Ascending aorta (tissue), 2 donors: ENCODE measurements at places on chromosomes 7 and 10.

GRCh38 chr7:46652317-46652716 is 731.2 kb upstream of the IGFBP3 start:
- no peak for DNase-seq

GRCh38 chr10:44805466-44806210 is 105.5 kb upstream of the TMEM72 start:
- no peak for DNase-seq

DNA sequence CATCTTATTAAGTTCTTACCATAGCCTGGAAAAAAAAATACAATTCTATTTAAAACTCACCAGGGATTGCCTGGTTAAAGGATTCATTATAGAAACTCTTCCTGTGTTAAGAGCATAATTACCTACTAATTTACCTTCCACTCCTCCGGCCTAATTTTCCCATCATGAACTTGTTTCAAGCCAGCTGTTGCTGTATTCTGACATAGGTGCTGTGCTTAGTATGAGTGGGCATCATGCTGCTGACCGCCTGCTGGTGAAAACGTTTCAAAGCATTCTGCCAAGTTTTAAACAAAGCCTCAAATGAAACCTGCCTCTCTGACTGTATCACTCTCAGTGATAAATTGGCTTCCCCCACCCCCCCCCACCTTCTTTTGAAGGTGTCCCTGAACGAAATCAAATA is 47.8 kb upstream of the KCNMA1 start:
- DNase-seq: no peak

DNA sequence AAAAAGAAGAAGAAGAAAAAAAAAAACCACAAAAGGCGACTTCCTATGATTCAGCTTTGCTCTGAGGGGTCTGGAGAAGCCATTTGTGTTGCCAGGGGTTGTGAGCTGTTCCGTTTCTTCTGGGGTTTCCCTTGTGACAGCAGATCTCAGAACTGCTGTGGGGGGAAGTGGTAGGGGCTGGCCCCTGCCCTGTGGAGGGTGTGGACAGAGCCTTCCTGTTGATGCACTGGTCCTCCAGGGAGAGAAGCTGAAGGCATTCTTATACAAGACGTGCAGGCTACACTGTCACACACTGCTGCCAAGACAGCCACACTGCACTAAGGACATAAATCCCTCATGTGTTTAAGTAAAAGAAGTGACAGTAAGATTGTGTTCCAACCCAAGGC is 17.3 kb upstream of the CSGALNACT2 start:
- peak; percentile 53 for DNase-seq

GRCh38 chr7:117126676-117127075 is 173.4 kb downstream of the ST7 start:
- no peak for DNase-seq

GRCh38 chr7:77786018-77786417 is 12.2 kb downstream of the TMEM60 start:
- DNase-seq: no peak

DNA sequence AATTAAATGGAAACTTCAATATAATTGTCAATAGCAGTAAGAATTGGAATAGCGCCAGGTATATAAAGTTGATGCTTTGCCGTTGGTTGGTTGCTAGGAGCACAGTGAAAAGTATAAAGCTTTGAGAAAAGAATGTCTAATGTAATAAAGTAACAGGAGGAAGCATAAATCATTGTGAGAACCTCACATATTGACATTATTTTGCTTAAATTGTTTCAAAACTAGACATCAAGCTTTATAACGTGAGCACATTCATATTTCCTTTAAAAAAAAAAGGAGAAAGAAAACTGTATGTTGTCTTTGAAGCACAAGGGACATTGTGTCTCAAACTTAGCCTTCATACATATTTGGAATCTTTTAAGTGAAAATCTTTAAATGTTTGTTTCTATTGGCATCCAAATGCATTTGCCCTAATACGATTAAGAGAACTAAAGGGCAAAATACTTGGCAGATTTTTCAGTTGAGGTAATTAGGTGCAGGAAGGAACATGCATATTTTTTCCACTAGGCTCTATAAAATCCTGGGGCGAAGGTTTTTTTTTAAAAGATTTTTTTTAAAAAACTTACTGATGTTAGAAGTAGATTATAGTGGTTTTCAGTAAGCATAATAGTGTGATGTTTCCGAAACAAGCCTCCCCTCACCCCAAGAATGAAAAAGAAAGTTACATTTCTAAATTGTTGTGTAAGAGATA is 92.4 kb downstream of the ARID5B start:
- DNase-seq: no peak

DNA sequence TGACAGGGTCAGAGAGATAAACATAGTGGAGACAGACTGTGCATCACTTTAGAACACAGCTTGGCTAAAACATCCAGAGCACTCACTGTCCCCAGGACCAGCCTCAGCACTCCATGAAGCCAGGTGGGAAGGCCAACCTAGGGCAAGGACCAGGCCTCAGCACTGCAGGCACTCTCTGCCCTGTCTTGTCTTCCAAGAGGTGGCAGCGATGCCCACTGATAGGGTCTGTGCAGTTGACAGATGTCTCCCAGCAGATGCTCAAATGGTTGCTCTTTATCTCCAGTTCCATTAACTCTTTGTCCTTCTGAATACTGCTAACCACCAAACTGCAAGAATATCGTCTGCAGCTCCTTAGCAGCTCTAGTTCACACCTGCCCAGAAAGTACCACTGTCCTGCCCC is 9.1 kb downstream of the DDX56 start:
- DNase-seq: no peak

DNA sequence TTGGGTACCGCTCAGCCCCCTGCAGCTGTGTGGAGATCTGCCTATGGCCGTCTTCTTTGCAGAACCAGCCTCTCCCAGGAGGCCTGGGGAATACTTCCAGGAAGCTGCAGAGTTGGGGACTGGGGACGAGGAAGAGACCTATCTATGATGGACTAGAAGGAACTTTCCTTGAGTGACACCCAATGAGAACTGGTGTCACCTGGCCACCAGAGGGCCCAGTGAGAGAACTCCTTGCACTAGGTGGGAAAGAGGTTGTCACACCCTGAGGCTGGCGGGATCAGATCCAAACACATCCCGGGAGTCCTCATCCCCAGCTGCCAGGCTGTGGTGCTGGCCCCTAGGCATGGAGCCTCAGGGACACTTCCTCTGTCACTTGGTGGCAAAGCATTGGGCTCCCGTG is 4.9 kb upstream of the GRID2IP start:
- DNase-seq: no peak

DNA sequence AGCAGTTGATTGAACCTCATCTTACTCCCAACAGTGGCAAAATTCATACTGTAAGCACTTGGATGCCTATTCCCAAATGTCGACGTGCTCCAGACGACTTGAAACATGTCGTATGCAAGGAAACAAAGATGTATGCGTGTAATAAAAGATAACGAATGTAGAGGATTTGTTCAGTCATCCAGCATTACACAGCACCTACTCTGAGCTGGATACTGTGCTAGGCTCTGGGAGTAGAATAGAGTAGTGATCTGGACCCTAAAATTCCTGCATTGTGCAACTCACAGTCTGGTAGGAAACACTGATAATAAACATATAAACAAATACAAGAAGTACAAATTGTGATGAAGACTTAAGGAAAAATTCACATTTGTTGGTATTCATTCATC is 5.6 kb upstream of the TBX20 start:
- no peak for DNase-seq

GRCh38 chr10:70991140-70992124 is 103.1 kb upstream of the PCBD1 start:
- no peak for DNase-seq

DNA sequence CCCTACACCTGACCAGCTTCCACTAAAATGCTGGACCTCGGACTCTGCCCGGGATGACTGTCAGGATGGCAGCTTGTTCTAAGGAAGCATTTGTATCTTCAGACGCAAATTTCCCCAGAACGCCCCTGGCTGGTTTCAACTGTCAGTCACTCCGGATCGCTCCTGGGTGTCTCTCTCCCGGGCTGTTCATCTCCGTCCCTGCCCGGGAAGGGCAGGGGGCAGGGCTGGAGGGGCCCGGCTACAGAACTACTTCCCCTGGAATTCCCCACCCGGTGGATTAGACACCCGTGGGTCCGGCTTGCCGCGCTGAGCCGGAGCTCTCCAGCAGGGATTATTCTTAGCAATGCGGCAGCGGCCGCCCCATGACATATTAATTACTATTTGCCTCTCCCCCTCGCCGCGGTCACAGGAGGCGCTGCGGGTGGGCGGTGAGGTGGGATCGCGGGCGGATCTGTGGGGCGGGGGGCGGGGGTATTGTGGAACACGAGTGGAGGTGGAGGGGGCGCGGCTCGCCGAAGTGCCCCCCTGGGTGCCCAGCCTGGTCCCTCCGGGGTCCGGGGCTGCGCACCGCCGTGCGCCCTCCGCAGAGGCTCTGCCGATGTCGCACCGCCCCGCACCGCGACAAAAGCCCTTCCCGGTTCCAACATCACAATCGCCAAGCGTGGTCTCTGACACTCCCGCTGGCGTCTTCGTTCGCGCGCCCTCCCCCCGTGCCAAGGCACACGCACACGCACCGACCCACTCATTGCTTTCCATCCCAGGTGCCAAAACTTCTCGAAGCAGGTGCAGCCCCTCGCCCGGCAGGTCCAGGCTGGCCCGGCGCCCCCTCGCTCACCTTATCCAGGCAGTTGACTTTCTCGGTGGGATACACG is 276.1 kb upstream of the NEBL start:
- no peak for DNase-seq

DNA sequence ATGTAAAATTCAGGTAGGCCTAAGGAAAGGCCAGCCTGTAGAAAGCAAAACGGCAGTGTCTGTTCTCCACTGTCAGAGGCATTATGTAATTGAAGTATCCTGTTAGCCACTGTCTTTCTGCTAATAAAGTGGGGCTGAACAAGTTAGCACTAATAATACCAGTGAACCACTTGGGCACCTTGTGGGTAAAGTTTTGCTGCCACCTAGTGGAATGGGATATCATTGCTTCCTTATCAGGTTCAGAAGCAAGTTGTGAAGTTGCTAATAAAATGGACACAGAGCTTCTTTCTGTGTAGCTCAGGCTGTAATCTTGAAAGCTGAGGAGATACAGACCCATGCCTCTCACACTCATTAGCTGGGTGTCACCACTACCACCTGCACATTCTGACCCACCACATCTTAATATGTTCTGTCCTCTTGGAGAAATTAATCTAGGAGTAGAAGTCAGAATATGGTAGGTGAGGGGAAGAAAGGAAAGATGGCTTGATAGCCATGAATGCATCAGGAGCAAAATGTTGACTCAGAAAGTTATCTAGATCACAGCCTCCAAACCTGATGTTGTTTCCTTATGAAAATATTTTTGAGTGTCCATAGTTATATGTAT is 175.1 kb downstream of the SEPTIN7 start:
- no peak for DNase-seq

DNA sequence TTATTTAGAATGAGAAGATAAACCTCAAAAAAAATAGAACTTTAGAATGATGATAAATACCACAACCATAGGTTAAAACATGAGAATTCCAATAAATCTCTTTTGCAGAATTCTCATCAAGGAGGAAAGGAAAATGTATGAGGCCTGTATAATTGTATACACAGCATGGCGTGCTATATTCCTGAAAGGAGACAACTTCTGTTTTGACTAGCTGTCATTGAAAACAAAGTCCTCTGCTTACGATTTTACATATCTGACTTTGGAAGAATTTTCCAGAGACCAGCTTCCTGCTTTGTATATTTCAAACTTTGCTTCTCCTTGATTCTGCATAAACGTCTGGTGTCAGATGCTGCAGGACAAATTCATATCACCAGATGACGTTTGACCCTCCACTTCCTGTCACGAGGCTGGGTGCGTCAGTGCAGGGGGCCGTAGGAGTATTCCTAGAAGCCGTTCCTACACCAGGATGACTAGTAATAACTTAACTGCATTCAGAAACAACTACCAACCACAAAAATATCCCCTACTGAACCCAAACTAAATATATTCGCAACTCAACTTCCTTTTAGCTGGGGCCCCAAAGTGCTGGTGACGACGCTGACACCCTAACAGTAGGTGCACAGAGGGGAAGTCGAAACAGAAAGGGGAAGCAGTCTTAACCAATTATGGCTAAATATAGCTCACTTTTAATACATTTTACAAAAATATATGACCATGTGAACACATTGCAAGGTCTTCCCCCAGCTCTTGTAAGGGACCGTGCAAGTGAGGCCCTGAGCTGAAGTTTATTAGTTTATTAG is 178.6 kb upstream of the INHBA start:
- peak; percentile 39 for DNase-seq

DNA sequence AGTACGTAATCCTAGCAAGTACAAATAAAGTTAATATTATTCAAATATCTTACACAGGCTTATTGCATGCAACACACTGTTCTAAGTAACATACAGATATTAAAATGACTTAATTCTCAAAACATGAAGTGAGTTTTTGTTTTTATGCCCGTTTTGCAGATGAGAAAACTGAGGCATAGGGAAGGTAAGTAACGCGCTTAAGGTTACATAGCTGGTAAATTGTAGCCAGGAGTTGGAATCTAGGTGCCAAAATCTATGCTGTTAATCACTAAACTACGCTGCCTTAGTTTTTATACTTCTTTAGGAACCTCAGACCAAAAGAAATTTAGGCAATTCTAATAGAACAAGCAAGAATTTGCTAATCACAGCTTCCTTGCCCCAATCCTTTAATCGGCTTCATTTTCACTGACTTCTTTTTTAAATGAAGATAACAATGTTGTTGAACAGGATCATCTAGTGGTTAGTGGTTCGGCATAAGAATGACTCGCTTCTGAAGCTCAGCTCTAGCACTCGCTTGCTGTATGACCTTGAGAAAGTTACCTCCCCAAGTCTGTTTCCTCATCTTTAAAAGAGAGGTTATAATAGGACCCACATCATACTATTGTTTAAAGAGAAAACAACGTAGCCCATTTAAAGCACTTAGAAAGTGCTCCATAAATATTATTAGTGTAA is 1.0 kb upstream of the LRRTM3 start:
- no peak for DNase-seq

DNA sequence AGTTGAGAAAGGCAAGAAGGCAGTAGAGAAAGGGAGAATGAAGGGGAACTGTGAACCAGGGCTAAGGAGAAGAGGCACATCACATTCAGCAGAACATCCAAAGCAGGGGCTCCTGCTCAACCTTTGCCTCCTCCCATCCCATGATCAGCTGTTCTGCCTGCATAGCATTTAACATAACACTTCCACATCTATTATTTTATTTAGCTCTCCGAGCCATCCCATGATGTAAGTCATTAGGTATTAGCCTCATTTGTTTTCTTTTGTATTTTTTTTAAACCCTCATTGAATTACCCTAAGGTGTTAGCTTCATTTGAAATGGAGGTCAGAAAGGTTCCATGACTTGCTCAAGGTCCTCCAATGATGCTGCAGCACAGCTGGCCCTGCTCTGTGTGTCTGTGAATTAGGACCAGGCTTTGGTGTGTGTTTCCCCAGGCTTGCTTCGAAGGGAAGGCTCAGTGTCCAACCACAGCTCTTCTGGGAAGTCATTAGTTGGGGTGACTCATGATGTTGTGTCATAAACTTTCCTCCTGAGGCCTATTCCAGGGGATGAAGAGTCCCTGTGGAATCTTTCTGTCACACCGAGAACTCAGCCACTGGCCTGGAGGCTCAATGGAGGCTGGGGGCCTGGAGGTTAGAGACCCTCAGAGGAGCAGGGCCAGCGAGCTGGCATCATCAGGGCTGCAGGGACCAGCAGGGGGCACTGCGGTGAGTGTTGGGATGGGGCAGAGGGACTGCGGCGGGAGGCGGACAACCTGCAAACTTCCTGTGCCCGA is 16.5 kb downstream of the NPFFR1 start:
- no peak for DNase-seq
